ENCODE measurements at places on chromosomes 3 and 15.

DNA sequence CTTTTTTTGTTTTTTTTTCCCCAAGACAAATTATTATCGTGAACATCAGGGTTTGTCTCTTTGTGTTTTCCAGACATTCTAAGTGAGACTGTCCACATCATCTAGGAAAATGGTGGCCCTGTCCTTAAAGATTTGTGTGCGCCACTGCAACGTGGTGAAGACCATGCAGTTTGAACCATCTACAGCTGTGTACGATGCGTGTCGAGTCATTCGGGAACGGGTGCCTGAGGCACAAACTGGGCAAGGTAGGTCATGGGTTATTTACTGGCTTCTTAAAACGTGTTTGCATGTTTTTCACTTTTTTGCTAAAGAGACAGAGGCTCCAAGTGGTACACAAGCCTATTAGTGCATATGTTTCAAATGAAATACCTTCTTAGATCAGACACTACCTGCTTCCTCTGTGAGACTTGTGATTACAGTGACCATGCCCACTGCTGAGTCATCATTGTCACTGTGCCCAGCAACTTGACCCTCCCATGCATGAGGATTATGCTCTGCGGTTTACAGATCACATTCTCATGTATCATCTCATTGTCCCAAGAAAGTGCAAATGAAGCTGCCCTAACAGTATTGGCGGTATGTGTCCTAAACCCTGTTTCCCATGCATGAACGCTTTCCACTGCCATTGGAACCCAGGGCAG is 395.2 kb upstream of the TPM1 start:
- no peak for DNase-seq

DNA sequence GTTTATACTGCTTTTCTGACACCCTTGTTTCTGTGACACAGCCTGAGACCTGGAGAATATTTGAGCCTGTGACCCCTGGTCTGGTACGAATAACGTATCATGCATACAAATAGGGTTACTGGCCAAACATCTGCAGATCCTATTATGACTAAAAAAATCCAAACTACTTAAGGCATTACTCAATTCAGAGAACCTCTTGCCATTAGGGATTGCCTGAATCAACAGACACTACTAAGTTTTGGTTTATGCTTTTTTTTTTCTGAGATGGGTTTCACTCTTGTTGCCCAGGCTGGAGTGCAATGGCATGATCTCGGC is 35.4 kb downstream of the OSBPL10 start:
- no peak for DNase-seq

GRCh38 chr15:57165992-57166391 is 210.3 kb upstream of the CGNL1 start:
- DNase-seq = no peak

DNA sequence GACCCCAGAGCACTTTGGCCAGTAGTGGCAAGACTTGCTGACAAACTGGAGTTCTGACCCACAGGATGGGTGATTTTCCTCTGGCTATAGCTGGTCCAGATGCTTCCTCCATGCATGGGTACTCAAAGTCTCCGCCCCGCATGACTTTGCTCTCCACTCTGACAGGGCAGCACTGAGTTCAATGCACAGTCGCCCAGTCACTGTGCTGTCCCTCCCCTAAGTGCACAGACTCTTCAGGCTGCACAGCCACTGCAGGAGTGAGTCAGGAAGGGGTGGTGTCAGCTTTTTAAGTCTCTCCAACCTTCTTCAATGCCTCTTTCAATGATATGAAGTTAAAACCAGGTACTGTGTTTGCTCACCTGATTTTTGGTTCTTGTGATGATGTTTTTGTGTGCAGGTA is 17.8 kb downstream of the TEX9 start:
- no peak for DNase-seq

DNA sequence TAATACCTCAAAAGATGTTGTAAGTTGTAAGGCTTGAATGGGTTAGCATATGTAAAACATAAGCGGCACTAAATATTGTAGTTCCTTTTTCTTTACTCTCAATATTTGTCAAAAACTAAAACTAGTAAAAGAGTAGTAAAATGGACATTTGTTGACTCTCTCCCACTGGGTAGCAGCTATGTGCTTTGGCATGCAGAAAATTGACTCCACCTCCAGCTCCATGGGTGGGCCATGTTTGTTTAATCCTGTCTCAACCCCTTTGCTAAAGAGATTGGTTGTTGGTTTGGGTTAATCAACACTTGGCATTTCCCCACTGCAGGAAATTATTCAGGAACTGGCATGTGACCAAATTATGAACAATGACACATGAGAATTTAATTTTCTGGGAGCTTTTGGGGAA is 114.8 kb downstream of the EOMES start:
- DNase-seq = no peak

DNA sequence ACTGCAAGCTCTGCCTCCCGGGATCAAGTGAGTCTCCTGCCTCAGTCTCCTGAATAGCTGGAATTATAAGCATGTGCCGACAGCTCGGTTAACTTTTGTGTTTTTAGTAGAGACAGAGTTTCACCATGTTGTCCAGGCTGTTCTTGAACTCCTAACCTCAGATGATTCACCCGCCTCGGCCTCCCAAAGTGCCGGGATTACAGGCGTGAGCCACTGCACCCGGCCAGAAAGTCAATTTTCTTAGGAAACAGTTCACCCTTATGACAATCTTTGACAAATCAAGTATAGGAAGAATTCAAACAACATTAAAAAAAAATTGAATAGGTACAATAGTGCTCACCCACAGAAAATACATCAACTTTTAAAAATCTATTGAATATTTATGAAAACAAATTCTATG is 23.6 kb upstream of the DUT start:
- DNase-seq = no peak

DNA sequence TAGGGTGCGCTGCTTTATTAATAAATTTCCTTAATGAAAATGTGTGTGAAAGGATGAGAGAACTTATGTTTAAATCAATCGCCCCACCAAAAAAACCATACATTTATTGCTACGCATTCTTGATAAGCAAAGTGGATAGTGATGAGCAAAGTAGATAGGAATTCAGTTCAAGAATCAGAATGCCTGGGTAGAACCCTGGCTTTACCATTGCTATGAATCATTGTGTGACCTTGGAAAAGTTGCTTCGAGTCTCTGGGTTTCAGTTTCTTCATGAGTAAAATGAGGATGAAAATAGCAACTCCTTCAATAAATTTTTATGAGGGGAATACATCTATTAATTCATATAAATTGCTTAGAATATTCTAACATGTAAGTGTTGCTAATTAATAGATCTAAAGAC is 2.6 kb upstream of the ALCAM start:
- DNase-seq = no peak

DNA sequence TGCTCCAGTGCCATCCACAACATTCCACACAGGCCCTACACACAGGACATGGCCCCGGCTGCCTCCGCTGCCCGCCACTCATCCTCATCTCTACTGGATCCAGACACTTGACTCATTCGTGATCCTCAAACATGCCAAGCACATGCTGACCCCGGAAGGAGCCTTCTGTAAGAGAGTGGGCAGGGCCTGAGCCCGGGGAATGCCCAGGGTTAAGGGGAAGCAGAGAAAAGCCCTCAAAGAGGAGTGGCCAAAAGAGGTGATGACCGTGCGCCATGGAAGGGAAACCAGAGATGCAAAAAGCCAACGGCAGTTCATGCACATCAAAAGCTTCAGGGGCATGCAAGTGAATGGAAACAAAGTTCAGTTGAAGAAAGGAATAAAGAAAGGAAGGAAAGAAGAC is 46.1 kb downstream of the RFTN1 start:
- DNase-seq = no peak

GRCh38 chr15:84750583-84751092 is 2.2 kb downstream of the ZNF592 start:
- DNase-seq = no peak

GRCh38 chr3:2870724-2871333 is 239.3 kb downstream of the IL5RA start:
- no peak for DNase-seq

GRCh38 chr3:4351164-4351855 is 48.1 kb downstream of the SETMAR start:
- no peak for DNase-seq

DNA sequence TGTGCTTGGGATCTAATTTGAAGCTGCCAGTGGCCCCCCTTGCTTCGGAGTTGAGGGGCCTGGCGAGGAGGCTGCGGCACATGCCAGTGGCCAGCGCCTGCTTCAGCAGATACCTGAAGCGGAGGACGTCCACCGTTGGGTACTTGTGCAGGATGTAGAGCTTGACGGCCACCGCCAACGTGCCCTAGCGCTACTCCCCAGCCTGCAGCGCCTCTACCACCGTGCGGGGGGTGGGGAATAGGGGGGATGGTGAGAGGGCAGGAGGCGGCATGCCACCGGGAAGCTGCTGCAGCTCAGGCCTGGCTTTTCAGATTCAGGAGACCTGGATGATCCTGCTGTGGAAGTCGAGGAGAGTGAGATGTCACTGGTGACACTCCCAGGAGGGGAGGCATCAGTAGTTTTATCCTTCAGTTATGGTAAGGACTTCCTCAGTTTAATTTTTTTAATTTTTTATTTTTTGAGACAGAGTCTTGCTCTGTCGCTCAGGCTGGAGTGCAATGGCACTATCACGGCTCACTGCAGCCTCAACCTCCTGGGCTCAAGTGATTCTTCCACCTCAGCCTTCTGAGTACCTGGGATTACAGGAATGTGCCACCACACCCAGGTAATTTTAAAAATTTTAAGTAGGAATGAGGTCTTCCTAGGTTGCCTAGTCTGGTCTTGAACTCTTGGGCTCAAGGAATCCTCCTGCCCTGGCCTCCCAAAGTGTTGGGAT is 150.6 kb upstream of the FRMD4B start:
- no peak for DNase-seq

- no peak for DNase-seq
Measured at GRCh38 chr3:126848991-126849390, 133.9 kb upstream of the PLXNA1 start.

Data from NCI-H774 (cell line).